ENCODE measurements at places on chromosomes 12 and 14.
A peak's percentile ranks its signal among the peaks of the same experiment; 100 is the strongest.

GRCh38 chr12:674272-674781 is 11.1 kb upstream of the NINJ2 start:
- no peak for DNase-seq

DNA sequence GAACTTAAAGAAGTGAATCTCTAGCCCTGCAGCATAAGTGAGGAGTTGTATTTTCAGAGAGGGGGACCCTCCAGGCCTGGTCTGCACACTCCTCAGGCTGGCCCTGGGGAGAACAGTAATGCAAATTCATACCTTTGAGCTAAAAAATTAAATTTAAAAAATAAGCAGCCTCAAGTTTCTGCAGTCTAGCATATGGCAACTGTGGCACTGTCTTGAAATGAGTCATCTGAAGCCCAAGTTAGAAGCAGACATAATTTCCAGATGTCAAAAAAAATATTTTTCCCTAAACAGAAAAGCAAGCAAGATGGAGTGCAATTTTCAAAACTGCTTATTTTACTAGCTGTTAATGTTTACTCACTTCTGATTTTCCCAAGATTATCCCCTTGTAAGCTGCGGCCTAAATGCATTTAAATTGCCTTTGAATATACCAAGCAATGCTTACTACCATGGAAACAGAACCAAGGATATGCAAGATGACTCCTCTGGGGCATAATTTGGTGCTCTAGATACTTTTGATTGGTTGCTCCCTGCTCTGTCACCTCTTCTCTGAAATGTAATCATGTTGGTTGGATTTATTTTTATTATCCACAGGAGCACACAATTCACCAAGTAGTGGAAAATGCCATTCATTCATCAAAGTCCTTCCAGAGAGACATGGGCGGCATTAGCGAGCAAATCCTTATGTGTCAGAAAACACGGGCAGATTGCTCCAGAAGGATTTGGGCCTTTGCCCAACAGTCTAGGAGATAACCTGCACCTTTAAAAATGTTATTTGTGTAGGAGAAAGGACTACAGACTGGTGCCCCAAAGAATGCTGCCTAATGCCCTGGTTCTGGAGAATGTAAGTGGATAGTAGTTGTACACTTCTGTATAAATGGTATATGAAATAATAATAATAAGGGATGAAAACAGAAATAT is 25.0 kb upstream of the DHRS7 start:
- no peak for DNase-seq

DNA sequence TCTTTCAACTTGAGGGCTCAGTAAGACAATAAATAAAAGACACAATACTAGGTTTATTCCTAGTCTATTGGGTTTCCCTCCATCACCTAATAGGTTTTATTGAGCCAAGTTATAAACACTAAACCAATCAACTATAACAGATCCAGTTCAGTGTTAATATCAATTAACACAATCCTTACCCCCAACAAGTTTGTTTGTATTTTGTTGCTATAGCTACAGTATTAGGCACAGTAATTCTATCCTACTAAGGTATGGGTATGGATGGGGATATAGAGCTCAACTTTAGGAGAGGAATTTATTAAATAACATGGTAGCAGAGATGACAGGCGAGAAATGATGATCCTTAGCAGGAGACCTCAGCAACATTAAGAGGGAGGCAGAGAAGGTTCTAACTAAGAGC is 13.3 kb downstream of the PPP4R3A start:
- DNase-seq, result no peak

DNA sequence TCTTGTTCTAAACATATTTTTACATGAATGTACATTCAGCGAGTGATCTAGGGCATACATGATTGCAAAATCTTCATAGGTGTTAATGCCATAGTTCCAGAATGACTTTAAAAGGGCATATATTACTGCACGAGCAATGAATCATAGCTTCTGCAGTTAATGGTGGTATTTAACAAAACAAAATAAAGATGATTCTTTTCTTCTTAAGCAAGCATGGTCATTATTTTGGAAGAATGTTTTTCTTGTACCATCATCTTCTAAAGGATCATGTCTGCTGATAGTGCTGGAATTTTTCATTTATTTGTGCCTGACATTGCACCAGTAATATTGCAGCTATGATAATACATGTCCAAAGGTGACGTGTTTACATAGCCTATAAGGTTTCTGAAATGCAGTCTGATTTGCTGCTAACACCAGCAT is 388.6 kb downstream of the CCDC91 start:
- DNase-seq, result no peak

DNA sequence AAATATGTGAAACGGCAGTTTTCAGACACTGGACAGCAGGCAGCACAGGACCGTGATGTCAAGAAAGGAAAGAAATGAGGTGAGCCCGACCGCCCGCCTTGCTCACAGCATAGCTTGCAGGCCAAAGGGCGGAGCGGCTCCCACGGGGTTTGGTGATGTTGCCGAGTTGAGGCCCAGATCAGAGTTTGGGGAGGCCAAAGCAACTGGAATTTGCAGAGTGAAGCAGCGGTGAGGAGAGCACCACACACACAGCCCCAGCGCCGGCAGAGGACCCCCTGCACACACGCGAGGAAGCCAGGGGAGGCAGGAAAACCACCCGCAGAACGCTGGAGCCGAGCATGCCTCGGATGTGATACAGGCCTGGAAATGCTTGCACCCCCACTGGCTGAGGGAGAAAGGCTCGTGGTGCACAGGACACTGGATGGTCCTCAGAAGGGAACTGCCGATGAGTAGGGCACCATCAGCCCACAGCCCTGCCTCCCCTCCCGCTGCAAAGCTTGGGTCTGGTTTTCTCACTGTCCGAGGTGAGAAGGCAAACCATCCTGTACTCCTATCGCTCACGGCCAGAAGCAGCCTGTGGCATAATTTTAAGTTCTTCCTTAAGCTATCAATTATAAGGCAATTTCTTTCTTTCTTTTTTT is 25.7 kb upstream of the PLD4 start:
- peak; percentile 29 for DNase-seq

DNA sequence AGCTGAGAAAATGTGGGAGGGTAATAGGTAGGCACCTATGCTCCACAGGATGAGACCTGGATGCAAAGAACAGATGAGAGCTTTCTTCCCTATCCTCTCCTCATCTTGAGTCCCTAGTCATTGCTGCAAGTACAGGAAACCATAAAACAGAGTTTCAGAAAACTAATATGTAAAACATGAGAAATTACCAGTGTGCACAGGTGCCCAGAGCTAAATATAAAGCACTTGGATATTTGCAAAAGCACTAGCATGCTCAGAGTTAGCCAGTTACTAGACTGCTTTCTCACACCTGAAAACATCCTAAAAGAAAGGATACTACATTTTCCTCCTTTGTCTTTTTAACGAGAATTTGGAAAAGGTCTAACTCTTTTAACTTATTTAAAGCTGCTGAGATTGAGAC is 324.3 kb downstream of the DAD1 start:
- no peak for DNase-seq

- DNase-seq, result no peak
These were observed 1.7 kb downstream of the MMP17 start for GRCh38 chr12:131829791-131830334.

DNA sequence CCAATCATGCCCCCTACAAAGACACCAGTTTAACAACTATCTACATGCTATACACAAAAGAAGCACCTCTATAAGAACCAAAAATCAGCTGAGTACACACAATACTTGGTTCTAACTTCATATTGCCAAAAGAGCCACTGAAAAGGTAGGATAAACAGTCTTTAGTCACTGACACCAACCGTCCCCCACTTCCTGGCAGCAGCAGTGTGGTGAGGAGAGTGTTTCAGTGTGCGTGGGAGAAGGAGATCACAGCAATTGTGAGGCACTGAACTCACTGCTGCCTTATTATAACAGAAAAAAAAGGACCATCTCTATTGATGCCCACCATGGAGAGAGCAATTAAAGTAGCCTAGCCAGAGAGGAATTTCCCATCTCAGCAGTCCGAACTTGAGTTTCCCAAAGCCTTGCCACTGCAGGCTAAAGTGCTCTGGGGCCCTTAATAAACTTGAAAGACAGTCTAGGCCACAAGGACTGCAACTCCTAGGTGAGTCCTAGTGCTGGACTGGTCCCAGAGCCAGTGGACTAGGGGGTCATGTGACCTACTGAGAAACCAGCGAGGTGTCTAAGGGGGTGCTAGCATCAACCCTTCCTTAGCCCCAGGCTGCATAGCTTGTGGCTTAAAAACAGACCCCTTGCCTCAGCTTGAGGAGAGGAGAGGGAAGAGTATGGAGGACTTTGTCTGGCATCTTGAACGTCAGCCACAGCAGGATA is 37.1 kb upstream of the LMNTD1 start:
- DNase-seq, result no peak

GRCh38 chr12:78442454-78442801 is 422.1 kb upstream of the SYT1 start:
- no peak for DNase-seq
